Right ventricle myocardium superior (tissue), 1 donor: ENCODE measurements at places on chromosomes 3 and 15. TPM values are rescaled to one million over a fixed set of nuclear protein-coding genes. Genes with fewer than 3 reads are reported as not detected.

CHL1 gene
- total RNA-seq: 24.2 TPM

PTH1R gene
- total RNA-seq: 11.8 TPM

EHHADH gene
- total RNA-seq: 18.7 TPM

ZNF502 gene
- total RNA-seq: 4.1 TPM

LRRN1 gene
- 0.05 TPM for total RNA-seq

GRCh38 chr3:132730891-132731580 lies 8.8 kb upstream of the NPHP3 start:
- DNase-seq: no peak

DNA sequence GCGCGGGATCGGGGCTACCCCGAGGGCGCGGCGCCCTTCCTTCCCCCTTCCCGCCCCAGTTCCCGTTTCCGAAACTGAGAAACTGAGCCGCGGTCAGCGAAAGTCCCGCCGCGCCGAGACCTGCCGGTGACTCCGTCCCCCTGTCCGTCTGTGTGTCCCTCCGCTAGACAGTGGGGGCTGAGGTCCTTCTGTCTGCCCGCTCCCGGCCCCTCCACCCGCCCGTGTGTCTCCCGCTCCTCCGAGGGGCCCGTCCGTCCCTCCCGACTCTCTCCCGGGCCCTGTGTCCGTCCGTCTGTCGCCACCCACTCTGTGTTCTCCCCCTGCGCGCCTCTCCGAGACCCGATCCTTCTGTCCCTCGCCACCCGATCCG lies 426 bp downstream of the PRKCD start:
- peak; percentile 71 for DNase-seq

- DNase-seq: no peak
Observed at GRCh38 chr15:62141643-62142588, 23.2 kb downstream of the C2CD4B start.

- DNase-seq: no peak
Observed at GRCh38 chr3:172635588-172635987, 75.3 kb downstream of the NCEH1 start.

- no peak for DNase-seq
Observed at GRCh38 chr3:40339871-40340270, 30.4 kb downstream of the EIF1B start.

- DNase-seq: no peak
Observed at GRCh38 chr3:162029736-162030135, 533.1 kb downstream of the OTOL1 start.

- no peak for DNase-seq
Observed at GRCh38 chr3:184937611-184938010, 125.6 kb downstream of the VPS8 start.

DNA sequence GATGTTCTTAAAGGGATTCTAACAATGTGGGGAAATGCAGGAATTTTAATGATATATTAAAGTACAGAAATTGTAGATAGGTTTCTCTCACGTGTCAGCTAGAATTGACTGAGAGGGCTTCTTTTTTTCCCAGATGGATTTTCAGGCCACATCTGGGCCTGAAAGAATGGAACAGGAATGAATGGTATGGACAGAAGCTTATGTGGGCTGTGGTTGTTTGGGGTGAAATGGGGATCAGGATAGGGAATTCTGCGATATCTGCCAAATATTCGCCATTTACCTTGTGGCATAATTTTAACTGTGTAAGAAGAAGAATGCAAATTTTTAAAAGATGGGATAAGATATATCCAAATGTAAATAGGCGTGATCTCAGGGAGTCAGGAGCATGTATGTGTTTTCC lies 45.4 kb upstream of the FAM98B start:
- no peak for DNase-seq
